HS-5 (cell line): ENCODE measurements at places on chromosomes 1 and 21.

DNA sequence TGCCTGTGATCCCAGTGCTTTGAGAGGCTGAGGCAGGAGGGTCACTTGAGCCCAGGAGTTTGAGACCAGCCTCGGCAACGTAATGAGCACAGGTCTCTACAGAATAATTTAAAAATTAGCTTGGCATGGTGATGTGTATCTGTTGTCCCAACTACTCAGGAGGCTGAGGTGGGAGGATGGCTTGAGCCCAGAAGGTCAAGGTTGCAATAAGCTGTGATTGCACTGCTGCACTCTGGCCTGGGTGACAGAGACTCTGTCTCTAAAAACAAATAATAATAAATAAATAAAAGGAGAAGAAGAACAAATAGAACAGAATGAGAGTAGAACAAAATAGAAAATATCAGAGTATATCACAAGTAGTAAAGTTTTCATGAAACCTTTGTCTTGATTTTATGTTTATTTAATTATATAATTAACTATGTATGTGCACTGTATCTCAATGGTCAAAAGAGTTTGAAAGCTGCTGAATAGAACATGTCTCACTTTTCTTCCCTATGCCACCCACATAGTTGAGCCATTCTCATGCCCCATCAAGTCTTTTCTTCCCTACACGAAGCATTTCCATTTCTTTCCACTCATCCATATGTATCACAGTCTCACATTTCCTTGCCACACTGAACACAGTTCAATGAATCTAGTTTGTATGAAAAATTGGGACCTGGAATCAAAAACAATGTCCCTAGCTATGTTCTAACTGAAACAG, 22.9 kb upstream of the APOBEC4 start:
- DNase-seq: no peak

DNA sequence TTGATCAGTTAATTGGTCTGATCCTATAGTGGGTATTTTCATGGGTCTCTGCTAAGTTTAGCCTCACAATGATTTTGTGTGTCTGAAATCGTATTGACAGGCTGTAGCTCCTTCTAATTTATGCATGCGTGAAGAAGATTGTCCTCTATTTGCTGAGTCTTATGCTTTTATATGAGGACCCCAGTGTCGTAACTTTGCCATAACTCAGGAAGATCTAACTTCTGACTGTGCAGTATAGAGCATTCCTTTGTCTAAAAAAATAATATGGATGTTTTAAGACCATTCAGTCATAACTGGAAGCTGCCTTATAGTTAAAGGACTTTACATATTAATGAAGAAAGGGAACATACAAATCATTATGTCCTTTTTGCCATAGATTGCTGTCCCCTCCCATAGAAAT, 73.3 kb downstream of the CAMTA1 start:
- no peak for DNase-seq

- peak; percentile 47 for DNase-seq
Observed at GRCh38 chr1:191707288-191707687, 451.0 kb upstream of the RGS18 start.

- no peak for DNase-seq
Observed at GRCh38 chr1:229694053-229694693, 68.1 kb downstream of the URB2 start.

GRCh38 chr1:47201179-47201578, 11.3 kb upstream of the PDZK1IP1 start:
- no peak for DNase-seq

DNA sequence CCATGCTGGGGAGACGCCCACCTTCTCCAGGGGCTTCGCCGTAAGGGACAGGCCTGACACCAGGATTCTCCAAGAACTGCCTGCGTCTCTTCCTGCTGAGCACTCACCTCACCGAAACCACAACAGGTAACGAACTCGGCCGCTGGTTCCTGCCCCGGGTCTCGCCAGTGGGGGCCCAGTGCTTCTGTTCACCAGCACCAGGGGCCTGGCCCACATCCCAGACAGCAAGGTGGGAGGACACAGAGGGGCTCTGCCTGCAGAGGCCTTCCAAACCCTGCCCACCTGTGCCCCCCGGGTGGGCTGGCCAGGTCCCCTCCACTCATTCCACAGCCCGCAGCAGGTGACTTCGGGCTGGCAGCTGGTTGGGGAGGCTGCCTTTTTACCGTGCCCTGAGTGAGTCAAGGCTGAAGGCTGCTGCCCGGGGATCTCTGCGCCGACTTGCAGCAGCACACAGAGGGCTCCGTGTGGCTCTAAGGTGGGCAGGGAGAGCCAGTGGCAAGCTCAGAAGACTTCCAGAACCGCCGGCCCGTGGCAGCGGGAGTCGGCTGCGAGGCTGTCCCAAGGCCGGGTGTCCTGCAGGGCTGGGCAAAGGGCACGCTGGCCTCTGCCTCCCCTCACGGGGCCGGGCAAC, 14.7 kb upstream of the COL18A1 start:
- DNase-seq: no peak

- DNase-seq: peak; percentile 46
Observed at GRCh38 chr1:186152620-186153239, 222.3 kb downstream of the TPR start.

DNA sequence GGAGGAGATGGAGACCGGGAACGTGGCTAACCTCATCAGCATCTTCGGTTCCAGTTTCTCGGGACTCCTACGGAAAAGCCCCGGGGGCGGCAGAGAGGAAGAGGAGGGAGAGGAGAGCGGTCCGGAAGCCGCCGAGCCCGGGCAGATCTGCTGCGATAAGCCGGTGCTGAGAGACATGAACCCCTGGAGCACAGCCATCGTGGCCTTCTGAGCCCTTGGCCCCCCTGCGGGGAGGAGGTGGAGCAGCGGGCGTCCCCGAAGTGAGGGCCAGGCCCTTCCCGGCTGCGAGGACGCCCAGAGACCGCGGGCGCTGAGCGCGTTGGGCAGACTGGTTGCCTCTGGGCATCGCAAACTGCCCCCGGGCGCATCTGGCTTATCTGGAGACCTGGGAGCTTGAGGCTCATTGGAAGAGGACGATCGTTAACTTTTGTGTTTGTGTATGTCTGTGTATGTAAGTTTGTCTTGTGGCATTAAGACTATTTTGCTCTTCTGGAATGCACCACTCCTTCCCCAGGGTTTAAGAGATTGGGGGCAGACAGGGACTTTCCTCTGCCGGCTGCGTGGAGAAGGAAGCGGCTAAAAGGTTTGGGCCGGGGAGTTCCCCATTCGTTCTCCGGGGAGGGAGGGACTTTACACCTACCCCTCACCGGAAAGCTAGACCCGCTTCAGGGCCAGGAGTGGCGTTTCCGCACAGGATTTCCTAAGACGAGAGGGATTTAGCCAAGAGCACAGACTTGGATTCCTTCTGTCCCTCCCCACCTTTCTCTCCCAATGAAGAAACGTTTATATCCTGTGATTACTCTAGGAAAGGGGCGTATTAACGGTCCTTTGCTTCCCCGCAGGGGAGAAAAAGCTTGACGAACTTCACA, 1.4 kb downstream of the IER5 start:
- no peak for DNase-seq

DNA sequence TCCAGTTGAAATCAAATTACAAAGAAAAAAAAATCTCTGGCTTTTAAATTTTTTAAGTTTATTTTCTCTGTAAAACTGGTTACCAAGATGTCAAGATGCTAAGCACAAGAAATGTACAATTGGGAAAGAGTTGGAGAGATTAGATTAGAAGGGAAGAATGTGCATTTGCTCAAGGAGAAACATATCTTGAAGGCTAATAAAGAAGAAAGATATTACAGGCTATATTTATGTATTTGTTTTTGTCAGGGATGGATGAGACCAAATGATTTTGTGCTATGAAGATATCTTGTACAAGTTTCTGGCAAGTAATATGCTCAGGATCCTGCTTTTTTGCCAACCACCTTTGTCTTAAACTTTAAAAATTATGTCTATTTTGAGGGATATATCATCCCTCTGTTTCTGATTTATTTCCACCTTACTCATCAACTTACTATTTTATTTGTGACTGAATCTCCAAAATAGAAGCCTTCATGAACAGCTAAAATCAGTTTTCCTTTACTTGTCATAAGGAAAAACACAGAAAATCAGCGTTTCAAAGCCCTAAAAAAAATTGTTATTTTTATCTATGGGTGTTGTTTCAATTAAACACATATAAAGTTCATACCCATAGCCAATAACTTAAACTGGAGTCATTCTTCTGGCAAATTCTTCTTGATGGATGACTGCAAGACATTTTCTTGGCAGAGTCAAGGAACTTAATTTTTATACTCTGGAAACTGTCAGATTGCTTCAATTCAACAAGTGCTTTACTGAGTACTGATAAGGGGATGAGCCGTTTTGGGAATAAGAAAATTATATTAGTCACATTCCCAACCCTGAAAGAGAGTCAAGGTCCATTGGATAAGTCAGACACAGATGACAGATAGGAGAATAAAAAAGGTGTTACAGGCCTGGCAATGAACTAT, 141.8 kb downstream of the CTH start:
- DNase-seq: no peak

DNA sequence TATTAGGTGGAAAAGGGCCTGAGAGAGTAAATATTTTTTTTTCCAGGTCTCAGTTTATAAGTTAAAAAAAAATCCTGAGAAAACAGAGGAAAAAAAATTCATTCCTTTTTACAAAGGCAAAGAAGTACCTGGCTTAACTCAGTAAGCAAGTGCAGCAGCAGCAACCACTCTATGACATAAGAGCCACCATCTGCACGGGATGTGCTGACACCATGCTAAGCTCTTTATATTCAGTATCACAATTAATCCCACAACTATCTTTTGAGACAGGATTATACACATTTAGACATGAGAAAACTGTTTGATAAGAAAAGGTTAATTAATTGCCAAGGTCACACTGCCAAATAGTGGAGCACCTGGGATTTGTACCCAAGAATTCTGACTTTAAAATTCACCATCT, 13.4 kb upstream of the DPT start:
- DNase-seq: no peak

GRCh38 chr1:181488866-181489265, 5.5 kb downstream of the CACNA1E start:
- no peak for DNase-seq

DNA sequence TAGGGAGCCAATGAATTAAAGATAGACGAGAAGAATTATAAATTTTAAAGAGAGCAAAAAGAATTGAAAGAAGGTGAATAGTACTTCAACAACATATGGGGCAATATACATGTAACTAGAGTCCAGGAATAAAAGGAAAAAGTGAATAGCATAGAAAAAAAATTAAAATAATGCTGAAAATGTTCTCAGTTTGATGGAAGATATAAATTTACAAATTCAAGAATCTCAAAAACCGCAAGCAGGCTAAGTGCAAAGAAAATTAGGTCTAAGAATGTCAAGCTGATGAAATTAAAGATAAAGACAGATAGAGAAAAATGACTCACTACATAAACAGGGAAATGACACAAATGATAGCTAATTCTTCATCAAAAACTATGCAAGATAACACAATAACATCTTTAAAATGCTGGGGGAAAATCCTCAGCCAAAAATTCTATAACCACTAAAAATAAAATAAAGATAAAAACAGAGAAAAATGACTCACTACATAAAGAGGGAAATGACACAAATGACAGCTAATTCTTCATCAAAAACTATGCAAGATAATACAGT, 326.3 kb downstream of the TBX15 start:
- DNase-seq: peak; percentile 13

DNA sequence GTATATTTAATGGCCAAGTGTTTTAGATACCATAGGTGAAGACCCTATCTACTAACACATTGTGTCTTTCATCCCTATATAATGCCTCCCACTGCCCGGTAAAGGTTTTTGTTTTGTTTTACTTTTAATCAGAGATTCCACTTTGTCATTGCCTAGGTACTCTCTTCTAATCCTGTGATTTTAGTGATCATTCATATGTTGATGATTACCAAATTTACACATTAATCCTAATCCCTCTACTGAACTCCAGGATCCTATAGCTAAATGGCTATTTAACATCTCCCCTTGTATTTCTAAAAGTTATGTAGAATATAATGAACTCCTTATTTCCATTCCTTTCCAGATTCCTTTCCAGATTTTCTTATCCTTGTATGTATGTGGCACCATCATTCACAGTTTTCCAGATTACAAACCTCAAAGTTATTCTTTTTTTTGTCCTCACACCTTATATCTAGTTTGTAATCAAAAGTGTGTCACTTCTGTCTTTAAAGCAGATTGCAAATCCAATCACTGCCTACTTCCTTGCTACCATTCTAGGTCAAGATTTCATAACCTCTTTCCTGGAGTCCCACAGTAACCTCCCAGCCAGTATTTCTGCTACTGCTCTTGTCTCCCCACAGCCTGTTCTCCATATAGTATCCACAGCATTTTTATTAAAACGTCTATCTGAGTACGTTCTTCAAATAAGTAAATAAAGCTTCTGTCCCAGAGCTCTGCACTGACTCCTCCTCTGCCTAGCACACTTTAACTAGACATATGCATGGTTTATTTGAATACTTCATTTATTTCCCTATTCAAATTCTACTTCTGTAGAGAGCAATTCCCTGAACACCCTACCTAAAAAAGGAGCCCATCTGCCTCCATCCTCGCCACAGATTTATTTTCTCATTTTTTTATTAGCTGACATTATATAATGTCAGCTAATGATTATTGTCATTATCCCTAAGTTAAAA, 157.8 kb downstream of the KCNT2 start:
- no peak for DNase-seq

DNA sequence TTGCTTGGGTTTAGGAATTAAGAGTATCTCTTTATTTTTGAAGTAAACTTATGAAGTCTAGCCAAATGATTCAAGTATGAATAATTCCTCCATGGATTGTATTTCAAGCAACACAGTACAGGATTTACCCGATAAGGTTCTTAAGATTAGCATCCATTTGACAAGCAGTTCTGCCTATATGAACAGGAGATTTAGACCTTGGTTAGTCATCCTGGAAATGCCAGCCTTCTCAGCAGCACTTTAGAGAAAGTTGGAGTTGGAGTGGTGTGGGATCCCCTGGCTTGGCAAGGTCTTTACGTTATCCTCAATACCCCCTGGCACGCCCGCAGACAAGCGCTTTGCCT, 1.6 kb downstream of the BCAR3 start:
- no peak for DNase-seq

GRCh38 chr1:113859478-113860175, 11.9 kb downstream of the PTPN22 start:
- no peak for DNase-seq

DNA sequence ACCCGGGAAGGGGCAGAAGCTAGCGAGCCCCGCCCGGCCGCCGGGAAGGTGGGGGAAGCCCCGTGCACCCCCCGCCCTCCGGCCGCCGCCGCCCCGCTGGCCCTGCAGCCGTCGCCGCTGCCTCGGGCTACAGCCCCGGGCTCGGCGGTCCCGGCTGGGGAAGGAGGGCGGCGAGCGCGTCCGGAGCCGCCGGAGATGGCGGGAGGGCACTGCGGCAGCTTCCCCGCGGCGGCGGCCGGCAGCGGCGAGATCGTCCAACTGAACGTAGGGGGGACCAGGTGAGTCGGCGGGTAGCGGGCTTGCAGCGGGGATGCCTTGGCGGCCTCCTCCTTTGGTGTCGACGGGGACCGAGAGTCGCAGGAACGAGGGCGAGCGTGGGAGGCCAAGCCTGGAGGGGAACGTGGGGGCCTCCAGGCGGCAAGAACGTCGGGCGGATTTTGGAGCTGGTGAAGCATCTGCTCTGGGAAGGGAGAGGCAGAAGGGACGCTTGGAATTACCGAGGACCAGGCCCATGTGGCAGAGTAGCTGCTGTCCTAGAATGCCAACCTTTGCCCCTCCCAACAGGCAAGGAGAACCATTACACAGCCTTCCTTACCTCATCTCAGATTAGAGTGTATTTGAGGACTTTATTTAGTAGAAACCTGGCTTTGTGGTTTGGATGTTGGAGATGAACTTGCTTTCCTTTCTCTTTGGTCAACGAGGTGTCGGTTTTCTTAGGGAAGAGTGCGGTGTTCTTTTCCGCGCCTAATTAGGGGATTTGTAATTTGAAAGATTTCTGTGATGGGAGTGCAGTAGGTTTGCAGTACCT, 591 bp downstream of the KCTD3 start:
- peak; percentile 46 for DNase-seq

GRCh38 chr1:27316860-27317259, 5.1 kb upstream of the TMEM222 start:
- no peak for DNase-seq
